Stimulated activated CD8-positive, alpha-beta memory T cell treated with anti-CD3 and anti-CD28 coated beads, Interleukin-7, amount 100 ng/mL, for 4 hours (primary cell): ENCODE measurements at places on chromosomes 11 and 22.

DNA sequence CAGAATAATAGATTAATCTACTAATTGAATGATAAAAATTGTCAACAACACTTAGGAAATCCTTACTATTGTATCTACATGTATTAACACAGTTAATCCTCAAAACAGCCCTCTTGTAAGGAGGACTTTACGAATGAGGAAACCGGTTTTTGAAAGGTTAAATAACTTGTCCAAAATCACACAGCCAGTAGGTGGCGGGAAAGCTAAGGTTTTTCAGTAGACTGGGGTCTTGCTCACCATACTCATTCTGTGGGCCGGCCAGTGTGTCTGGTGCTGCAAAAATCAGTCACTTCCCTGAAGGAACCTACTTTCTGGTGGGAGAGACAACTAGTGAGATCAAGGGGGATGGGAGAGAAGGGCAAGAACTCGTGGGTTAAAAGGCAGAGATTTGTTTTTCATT is 3.8 kb downstream of the DCPS start:
- no peak for DNase-seq

GRCh38 chr11:132858223-132858622 is 674.1 kb downstream of the OPCML start:
- no peak for DNase-seq

- DNase-seq, result no peak
These were observed 36.1 kb downstream of the MMP20 start for GRCh38 chr11:102589047-102589459.

DNA sequence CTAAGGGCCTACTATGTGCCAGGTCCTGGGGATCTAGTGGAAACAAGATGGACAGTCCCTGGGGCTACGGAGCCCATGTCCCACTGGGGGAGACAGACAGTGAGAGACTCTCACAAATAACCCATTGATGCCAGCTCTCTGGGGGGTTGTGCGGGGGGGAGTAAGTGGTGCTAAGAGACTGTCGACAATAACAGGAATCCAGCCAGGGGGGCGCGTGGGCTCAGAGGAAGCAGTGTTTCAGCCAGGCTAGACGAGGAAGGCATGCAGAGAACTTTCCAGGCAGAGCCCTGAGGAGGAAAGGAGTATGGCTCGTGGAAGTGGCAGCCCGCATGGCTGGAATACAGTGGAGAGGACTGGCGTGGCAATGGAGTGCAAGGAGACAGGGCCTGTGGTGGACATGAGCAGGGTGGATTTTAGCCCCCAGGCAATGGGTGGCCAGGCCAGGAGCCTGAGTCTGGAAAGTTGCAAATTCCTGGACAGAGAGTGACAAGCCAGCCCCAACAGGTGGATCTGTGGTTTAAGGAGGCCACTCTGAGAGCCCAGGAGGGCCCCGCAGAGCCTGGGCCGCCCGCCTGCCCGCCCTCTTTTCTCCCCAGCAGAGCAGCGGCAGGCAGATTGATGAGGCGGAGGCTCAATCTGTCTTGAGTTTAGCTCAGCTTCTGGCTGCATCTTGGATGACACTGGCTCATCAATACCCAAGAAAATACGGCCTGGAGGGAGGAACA is 40.0 kb upstream of the TCF20 start:
- DNase-seq, result no peak

DNA sequence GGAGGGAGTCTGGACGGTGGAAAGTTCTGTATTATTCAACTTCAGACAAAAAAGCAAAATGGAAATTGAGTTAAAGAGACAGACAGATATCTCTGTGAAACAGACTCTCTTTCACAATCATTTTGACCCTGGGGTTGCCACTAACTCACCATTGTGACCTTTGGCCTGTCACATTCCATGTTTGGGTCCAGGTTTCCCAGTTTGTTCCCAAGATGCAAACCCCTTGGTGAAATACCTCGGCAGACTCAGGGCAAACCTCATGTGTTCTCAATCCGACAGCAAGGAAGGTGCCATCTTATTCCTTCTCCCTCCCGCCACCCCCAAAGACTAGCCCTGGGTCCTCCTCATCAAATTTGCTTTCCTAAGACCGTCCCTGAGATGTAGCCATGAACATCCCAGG is 41.8 kb downstream of the GALNT18 start:
- DNase-seq, result no peak

- DNase-seq, result no peak
These were observed 42.5 kb upstream of the DEUP1 start for GRCh38 chr11:93288079-93288478.

DNA sequence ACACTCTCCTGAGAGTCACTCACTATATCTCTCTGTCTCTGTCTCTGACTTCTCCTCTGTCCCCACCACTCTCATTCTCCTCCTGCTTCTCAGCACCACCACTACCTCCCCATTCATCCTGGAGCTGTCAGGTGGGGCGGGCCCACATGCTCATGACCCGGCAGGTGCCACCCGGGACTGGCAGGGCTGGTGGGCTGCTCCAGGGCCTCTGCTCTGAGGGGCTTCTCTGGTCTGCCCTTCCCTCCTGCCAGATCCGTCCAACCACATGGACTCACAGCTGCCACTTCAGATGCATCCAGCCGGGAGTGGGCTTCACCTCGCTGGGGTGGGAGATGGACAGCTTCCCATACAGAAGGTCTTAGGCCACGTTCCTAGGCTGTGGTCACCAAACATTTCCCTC is 4.8 kb upstream of the EMID1 start:
- no peak for DNase-seq
